Ecto neural progenitor cell (in vitro differentiated cells): ENCODE measurements at places on chromosomes 1 and 21.

- no peak for DNase-seq
These were observed 54.7 kb upstream of the DSCAM start for GRCh38 chr21:40901691-40902090.

DNA sequence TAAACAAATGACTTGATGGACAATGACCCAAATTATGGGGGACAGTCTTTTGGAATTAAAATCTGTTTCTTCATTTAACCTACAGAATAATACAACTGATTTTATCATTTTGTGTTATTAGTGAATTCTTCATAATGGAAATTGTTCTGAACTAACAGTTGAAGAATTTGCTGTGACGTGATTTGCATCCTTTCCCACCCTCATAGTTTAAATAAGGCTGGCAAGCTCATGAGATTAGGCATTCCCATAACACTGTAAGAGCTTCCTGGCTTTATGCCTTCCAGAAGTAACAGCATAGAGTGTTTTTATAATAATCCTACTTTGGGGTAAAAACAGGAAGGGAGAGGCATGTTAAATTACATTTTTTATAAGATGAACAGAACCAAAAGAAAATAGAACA, 95.7 kb downstream of the ATP6V1G3 start:
- DNase-seq, result no peak

GRCh38 chr1:203528976-203529835, 35.3 kb downstream of the OPTC start:
- DNase-seq, result no peak

DNA sequence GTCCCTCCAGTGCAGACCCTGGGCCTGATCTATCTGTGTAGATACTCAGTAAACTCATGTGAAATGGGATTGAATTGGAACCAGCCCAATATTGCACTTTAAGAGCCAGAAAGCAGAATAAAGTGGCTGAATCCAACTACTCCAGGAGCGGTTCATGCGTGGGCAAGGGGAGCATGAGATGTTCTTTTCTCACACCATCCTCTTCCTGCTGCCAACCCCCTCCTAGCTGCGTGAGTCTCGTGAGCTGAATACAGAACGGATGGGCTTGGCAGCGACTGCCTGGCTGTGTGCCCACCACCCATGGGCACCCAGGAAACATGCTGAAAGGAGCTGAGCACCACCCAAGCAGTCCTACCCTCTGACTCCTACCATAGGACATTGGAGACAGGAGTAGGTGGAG, 128.3 kb downstream of the ELAVL4 start:
- no peak for DNase-seq

DNA sequence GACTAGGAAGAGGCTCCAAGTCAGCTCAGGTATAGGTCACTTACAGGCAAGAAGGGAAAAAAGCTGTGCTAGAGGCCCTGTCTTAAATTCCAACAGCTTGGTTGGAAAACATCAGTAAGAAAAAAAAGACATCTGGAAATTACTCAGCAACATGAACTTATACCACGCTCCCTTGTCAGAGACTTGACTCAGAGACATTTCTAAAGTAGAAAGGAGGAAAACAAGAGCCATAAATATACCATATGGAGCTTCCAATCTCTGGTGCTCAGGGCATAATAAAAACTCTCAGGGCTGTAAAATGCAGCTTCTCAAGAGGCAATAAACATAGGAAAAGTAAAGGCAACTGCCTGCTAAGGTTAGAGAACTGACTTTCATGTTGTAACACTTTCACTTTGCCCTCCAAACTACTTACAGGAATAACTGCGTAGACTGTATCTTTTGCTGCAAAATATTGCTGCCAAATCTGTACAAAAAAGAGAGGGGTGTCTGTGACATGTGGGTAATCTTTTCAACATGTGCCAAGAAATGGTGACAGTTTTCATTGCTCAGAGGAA, 14.7 kb downstream of the ATPAF1 start:
- no peak for DNase-seq

DNA sequence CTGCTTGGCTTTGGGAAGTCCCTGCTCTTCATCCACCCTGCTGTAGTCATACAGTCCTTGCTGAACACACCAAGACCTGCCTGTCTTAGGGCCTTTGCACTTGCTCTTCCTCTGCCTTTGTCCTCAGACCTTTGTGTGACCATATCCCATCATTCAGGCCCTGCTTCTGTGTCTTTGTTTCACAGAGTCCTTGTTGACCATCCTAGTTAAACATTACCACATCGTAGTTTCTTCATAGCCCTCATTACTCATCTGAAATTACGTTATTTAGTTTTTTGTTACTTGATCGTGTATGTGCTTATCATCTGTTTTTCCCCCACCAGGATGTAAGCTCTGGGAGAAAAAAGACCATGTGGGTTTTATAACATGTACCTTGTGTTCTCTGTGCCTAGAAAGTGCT, 18.3 kb upstream of the SPRR5 start:
- DNase-seq, result no peak

DNA sequence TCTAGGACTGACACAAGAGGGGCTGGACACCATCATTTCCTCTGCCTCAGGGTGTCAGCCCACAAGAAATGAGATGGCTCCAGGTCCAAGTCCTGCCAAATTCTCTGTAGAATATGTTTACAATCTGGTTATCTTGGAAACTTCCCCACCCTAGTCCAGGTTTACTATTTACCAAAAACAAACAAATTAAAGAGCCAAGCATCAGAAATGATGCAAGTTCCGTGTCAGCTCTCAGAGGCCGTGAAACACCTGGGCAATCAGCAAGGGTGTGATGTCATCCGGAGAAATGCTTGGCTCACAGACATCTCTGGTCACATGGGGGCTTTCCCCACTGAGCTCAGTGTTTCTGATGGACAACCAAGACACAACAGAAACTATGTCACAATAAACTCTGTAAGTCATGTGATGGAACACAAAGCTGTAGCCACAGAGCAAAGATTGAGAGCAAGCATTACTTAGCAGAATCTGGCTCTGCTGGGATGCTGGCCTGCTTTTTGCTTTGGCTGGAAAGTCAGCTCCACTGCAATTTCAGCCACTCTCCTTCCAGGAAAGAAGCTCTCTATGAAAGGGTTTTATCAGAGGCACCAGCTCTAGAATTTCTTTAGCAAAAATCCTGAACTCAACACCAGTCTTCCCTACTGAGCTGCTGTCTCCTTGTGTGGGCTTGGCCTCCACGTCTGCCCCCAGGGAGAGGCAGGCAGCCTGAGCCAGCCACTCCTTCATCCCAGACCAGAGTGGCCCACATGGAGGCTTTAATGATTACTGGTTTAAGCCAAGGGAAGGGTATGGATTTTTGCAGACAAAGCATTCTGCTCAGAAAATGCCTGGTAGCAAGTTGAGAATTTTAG, 55.9 kb downstream of the NENF start:
- DNase-seq, result no peak

- peak; percentile 67 for DNase-seq
These were observed 529 bp downstream of the EGLN1 start for GRCh38 chr1:231421546-231421970.

DNA sequence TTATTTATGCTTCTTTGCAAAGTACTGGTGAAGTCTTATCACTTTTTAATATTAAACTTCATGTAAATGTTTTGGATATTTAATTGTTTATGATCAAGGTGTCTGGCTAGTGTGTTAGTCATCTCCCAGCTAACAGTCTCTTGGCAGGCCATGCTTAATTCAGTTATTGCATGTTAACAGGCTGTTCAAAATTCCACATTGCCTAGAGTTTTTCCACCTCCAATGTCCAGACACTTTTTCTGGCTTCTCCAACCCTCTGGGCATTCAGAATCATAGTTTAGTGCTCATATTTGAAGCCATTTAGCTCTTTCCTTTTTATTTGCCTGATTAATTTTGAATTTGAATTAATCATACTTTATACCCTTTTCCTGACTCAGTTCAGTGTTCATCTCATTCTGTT, 69.2 kb downstream of the OLFML2B start:
- DNase-seq, result no peak

DNA sequence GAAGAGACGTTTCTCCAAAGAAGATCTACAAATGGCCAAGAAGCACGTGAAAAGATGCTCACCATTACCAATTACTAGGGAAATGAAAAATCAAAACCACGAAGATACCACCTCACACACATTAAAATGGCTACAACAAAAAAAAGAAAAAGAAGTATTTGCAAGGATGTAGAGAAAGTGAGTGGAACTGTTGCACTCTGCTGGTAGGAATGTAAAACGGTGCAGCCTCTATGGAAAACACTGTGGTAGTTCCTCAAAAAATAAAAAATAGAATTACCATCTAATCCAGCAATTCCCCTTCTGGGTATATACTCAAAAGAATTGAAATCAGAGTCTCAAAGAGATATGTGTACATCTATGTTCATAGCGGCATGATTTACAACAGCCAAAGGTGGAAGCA, 115.4 kb upstream of the EDN2 start:
- DNase-seq, result peak; percentile 24

GRCh38 chr1:57012315-57012714, 46.5 kb upstream of the C8B start:
- DNase-seq, result no peak

GRCh38 chr1:155250246-155250632, 5.0 kb downstream of the ENTREP3 start:
- no peak for DNase-seq

DNA sequence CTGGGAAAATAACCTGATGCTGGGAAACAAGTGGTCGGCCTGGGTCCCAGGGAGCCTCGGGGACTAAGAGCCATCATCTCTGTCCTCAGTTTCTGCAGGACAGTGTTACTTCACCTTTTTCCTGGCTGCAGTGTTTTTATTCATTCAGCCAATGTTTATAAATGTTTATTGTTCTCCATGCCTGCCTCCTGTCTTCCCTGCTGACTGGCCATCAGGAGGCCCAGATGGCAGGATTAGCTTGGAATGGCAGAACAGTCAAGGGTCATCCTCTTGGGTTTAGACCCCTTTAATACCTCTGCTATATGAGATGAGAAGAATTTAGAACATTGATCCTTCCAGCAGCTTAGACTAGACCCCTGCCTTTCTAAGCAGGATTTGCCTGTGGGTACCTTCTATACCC, 13.3 kb downstream of the MAPKAPK2 start:
- DNase-seq, result no peak

- no peak for DNase-seq
These were observed 21.1 kb upstream of the GPR157 start for GRCh38 chr1:9149837-9150581.

DNA sequence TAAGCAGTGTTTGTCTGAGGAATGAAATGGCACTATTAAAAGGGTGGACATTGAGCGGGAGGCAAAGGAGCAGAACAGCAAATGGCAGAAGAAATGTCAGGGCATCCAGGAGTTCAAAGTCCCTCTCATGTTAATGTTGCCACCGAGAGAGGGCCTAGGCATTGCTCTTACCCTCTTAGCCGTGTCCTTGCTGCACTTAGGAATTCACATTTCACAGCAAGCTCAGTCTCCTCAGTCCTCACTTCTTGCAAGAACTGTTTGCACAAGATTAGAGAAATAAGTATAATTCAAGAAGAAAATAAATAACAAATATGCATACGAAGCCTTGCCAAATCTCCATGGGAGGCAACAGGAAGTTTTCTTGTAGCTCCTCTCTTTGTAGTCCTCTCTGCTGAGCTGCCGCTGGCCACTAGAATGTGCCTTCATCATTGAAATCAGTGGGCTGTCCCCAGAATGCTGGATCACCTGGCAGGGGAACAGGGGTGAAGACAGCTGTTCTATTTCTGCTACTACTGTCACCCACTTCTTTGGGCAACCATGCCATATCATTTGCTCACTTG, 205.8 kb downstream of the ZNF326 start:
- no peak for DNase-seq
